ENCODE measurements at places on chromosomes 3 and 15.

DNA sequence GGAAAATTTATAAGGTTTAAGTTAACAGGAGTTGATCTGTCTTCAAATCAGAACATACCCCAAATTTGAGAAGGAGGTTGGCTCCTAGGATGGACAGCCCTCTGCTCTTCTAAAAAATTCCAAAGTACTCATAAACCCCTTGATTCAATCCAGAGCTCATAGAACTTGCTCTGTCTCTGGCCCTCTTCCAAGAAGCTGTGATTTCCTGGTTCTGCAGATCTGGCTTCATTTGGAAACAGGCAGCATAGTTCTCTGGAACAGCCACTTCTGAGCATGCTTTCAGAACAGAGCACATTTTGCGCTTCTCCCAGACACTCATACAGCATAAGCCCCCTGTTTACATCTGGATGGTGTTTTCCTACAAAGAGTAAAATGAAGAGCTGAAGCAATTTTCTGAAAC, 96.7 kb downstream of the KBTBD8 start:
- no peak for DNase-seq

- DNase-seq, result no peak
Measured at GRCh38 chr15:29095746-29096145, 173.9 kb downstream of the NSMCE3 start.

GRCh38 chr15:84668221-84668982, 10.4 kb upstream of the NMB start:
- no peak for DNase-seq

DNA sequence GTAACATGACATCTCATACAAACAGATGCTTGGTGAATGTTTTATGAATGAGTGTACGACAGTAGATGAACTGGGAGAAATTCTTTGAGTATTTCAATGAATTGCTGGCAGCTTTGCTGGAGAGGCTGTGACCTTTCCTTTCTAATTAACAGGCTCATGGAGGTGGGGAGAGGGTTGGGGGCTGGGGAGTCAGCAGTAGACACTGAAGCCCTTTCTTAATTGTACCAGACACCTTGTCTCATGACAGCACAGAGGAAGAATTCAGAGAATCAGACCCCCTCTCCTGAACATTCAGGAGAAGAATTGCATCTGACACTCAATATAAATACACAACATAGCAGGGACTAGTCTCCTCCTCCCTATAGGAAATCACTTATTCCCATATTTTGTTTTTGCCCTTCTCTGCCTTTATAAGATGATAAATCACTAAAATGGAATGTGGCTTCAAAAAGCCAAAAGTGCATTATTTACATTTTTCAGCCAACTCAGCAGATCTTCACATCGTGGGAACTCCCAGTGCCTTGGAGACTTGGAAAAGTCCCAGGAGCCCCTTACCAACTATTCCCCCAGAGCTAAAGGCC, 66.2 kb upstream of the TPM1 start:
- DNase-seq, result peak; percentile 90

- no peak for DNase-seq
Measured at GRCh38 chr15:46297766-46298165, 662.9 kb downstream of the SQOR start.

DNA sequence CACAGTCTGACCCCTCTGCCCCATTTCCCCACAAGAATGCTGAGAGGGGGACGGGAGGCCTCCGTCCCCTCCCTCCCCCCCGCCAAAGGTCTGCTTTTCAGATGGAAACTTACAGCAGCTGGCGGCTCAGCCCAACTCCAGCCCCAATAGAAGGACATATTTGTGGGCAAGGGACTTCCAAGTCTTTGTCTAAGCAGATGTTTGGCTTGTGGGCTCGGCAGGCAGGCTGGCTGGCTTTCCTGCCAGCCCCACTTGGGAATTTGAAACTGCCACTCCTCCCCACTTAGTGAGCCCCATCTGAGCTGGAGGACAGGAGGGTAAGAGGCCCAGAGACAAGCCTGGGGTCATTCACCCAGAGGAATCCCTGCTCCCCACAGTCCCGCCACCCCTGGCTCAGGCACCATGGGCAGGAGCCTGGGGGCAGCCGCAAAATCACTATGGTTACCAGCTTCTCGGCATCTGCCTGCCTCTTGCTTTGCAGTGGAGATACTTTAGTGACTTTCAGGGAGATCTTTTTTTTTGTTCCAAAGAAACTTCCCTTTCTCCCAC, 53.6 kb downstream of the LMCD1 start:
- DNase-seq, result peak; percentile 69

GRCh38 chr3:78725703-78726246, 1042.0 kb downstream of the ROBO1 start:
- DNase-seq, result no peak
